Left colon (tissue), 2 donors: ENCODE measurements at places on chromosomes 2 and 18. TPM values are rescaled to one million over a fixed set of nuclear protein-coding genes. Genes with fewer than 3 reads are reported as not detected.

DNER gene
- total RNA-seq, result 0.40 TPM

STEAP3 gene
- total RNA-seq, result 19.4 TPM

EPHA4 gene
- 21.2 TPM for total RNA-seq

GRCh38 chr2:146912536-146912935, 932.3 kb upstream of the ACVR2A start:
- DNase-seq, result no peak

SCYGR8 gene
- not detected for total RNA-seq

GRCh38 chr2:209614690-209615369, 156.8 kb upstream of the UNC80 start:
- DNase-seq, result no peak

DNA sequence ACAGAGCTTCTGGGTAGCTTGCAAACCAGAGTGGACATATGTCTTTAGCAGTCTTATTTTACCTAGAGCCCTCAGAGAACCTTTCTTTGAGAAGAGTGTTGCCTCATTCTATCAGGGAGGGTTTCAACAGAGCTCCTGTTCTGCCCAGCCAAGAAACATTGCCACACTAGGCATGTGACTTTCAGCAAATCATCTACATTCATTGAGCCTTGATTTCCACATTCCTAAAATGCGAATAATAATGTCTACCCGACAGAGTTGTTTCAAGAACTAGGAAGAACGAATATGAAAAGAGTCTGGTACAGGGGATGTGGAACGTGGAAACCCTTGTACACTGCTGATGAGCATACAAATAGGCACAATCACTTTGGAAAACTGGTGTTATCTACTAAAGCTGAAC, 7.8 kb upstream of the PRKAG3 start:
- no peak for DNase-seq

CSRNP3 gene
- 2.8 TPM for total RNA-seq

TUBB8B gene
- total RNA-seq, result 0.34 TPM

- no peak for DNase-seq
Measured at GRCh38 chr2:240946046-240946445, 39.9 kb downstream of the CROCC2 start.

ESPNL gene
- 0.06 TPM for total RNA-seq

DNA sequence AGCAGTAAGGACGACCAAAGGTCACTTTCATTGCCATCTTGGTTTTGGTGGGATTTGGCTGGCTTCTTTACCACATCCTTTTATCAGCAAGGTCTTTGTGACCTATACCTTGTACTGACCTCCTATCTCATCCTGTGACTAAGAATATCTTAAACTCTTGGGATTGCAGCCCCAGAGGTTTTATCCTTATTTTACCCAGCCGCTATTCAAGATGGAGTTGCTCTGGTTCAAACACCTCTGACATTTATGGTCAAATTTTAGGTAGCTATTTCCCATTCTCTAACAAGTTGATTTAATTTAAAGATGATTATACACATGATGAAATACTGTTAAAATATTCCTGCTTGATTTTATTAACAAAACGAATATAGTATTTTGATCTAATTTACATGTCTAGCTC, 326.1 kb downstream of the ARHGAP15 start:
- no peak for DNase-seq

GRCh38 chr2:112277596-112278220, 2.3 kb downstream of the ZC3H6 start:
- no peak for DNase-seq

HOXD12 gene
- not detected for total RNA-seq

DNA sequence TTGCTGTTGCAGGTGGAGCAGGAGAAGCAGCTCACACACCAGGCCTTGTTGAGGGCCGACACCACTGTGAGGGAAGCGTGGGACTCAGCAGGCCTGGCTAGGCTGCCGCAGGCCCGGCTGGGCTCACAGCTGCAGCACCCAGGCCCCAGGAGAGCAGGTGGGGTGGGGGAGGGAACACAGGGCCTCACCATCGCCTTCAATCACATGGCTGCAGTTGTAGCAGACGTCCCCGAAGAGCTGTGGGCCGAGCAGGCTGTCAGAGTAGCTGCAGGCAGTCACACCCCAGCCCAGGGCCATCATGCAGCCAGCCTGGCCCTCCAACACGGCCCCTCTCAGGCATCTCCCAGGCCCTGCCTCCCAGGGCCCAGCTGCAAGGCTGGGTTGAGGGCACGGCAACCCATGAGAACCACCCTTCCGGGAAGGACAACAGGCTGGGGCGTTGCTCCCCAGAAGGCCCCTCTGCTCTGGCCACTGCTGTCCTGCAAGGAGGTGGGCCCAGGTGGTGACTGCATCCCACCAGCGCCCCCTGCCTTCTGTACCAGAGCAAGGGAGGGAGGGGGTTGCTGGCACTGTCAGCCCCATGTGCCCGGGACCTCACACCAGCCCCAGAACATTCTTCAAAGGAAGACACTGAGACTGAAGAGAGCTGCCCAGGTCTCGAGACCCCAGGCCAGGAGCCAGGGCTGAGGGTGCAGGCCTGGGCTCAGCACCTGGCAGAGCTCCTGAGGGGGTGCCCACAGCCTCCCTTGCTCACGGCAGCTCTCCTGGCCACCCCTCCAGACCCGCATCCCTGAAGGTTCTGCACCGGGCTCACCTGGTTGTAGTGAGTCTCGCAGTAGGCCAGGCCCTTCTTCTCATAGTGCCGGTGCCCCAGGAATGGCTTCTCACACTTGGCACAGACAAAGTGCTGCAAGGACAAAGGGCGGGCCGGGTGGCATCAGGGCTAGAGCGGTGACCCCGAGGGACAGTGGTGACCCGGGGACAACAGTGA, 5.6 kb upstream of the GPR17 start:
- DNase-seq, result no peak

TUBA3E gene
- not detected for total RNA-seq

GRCh38 chr18:36623681-36624190, 205.1 kb downstream of the TPGS2 start:
- DNase-seq, result no peak

GRCh38 chr18:49725809-49726674, 87.3 kb downstream of the ACAA2 start:
- peak; percentile 30 for DNase-seq

- DNase-seq, result no peak
Measured at GRCh38 chr18:69444221-69444620, 43.5 kb downstream of the DOK6 start.

DNA sequence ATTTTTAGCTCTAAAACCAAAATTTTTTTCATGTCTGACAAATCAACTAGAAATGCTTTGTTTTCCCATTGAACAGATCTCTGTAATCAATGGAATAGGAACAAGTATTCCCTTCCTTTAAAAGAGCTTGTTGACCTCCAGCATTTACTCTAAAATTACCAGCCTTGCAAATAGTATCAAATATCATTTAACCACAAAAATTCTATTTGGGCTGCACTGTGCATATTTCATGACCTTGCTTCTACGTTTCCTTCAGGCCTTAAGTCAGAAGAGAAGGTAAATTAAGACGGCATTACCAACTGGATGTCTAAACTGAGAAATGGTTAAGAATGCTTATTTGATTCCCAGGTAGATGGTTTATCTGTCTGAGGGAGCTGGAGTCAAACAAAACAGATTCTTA, 33.3 kb upstream of the NRXN1 start:
- DNase-seq, result no peak

GRCh38 chr2:11790228-11790627, 43.8 kb downstream of the LPIN1 start:
- DNase-seq, result no peak

DNA sequence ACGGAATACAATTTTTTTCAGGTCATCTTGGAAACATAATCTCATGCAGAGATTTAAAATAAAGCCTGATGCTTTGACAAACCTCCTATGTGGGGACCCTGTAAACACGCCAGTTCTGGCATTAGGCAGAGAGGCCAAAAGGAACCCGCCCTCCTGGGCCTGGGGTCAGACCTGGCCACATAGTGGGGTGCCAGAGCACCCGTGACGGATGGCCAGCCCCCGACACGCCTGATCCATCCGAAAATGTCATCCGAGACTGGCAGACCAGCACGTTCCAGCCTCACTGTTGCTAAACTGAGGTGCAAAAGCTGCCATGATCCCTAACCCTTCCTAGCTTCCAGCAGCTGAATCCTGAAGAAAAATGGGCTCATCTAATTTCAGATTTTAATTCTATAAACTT, 222.6 kb upstream of the SALL3 start:
- no peak for DNase-seq

DNA sequence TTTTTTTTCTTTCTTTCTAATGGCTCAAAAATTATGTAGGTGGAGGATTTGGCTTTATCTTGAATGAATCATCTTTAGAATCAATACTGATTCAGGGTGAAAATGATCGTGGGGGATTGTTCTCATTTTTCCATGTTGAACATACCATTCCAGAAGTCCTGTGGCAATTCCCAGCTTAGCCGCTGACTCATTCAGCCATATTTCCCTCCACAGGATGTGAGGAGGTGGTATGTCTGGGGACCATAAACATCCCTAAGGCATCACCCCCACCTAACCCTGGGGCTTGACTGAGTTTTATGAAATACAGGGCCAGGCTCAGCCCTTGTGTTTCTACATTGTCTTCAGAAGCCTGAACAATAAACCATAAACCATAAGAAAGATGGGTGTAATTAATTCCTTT, 92.7 kb upstream of the FN1 start:
- no peak for DNase-seq

ANKRD30BL gene
- not detected for total RNA-seq

DNA sequence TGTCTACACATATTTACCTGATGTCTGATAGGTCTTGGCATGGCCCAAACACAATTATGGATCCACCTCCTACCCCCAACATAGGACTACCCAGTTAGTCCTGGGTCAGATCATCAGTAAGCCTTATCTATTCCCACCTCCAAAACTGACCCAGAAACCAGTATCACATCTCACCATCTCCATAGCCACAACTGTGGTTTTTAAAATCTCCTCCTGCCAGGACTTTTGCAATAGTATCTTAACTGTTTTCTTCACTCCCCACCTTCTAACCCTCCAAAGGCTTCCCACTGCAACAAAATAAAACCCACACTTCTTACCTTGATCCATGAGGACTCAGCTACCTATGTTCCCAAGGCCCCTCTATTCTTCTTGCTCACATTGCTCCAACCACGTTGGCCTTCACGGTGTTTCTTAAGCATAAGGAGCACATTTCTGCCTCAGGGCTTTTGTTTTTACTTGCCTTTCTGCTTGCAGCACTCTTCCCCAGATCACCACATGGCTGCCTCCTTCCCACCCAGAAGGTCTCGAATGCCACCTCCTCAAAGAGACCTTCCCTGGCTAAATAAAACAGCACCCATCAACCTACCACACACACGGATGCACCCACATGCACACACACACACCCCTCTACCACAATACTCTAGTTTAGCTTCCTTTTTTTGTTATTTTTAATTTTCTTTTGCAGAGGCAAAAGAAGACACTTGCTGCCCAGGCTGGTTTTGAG, 125.9 kb upstream of the SLC1A4 start:
- DNase-seq, result no peak

KCNG2 gene
- total RNA-seq, result not detected

DNA sequence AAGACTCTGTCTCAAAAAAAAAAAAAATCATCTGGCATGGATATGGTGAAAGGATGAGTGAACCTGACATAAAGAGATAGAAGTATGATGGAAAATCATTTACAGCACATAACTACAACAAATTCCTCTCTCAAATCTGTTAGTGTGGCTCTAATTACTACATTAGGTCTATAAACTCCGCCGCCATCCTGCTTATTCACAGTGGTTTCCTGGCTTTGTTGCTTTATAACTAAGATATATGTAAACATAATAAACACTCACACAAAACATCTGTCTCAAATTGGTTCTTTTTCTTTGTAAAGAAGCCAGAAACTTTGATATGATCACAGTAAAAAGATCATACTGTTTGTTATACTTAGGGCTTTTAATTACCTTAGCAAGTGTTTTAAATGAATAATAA, 412.6 kb upstream of the FAM98A start:
- DNase-seq, result no peak

GRCh38 chr2:201128933-201129505, 13.1 kb downstream of the CFLAR start:
- peak; percentile 79 for DNase-seq

GRCh38 chr2:195312662-195313061, 344.4 kb upstream of the SLC39A10 start:
- no peak for DNase-seq

- DNase-seq, result no peak
Measured at GRCh38 chr2:169110419-169110818, 41.1 kb downstream of the DHRS9 start.

DNA sequence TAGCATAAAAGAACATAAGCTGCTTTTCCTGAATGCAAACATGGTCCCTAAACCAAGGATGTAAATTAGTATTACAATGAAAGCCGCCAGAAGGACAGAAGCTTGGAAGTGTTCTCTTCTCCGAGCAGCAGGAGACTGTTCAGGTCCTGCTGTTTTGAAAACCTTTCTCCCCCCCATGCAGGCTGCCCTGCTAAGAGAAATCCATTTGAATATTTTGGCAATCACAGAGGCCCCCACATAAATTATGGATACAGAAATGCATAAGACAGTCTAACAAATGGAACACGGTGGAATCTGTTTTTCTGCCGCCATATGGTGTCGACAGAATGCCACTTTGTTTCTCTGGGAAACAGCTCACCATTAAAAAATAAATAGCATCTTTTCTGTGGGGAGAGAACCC, 600.4 kb upstream of the KLHL29 start:
- DNase-seq, result no peak

NEU2 gene
- not detected for total RNA-seq

DNA sequence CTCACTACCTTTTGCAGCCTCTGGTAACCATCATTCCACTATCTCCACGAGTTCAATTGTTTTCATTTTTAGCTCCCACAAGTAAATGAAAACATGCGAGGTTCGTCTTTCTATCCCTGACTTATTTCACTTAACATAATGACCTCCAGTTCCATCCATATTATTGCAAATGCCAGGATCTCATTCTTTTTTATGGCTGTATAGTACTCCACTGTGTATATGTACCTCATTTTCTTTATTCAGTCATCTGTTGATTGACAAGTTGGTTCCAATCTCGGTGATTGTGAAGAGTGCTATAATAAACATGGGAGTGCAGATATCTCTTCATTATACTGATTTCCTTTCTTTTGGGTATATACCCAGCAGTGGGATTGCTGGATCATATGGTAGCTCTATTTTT, 16.9 kb downstream of the IL1RN start:
- no peak for DNase-seq

GRCh38 chr2:178195390-178196166, 1.3 kb downstream of the OSBPL6 start:
- DNase-seq, result no peak

SOWAHC gene
- 55.8 TPM for total RNA-seq

RUFY4 gene
- total RNA-seq, result 0.76 TPM

GRCh38 chr18:5075297-5075696, 121.8 kb downstream of the AKAIN1 start:
- no peak for DNase-seq

CPO gene
- total RNA-seq, result not detected

NMS gene
- total RNA-seq, result not detected
